ENCODE measurements at places on chromosomes 7 and 10.

- no peak for DNase-seq
Measured at GRCh38 chr7:54992871-54993475, 25.8 kb upstream of the EGFR start.

DNA sequence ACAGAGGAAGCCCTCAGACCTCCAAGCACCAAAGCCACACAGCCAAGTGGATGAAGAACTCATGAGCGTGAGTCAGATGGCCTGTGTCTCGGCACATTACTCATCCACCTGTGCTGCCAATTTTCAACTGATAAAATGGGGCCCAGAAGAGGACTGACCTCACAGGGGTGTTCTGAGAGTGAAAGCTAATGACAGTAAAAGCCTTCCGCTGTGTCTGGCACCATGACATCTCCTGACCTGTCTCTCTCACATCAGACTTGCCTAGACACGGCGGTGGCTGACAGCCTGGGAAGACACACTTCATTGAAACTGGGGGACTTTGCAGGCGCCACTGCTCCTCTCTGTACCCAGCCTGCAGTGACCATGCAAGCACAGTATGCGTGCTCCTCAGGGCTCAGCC, 8.3 kb upstream of the SLC18A3 start:
- DNase-seq, result no peak

GRCh38 chr10:86106616-86107015, 260.0 kb downstream of the GRID1 start:
- DNase-seq, result no peak

DNA sequence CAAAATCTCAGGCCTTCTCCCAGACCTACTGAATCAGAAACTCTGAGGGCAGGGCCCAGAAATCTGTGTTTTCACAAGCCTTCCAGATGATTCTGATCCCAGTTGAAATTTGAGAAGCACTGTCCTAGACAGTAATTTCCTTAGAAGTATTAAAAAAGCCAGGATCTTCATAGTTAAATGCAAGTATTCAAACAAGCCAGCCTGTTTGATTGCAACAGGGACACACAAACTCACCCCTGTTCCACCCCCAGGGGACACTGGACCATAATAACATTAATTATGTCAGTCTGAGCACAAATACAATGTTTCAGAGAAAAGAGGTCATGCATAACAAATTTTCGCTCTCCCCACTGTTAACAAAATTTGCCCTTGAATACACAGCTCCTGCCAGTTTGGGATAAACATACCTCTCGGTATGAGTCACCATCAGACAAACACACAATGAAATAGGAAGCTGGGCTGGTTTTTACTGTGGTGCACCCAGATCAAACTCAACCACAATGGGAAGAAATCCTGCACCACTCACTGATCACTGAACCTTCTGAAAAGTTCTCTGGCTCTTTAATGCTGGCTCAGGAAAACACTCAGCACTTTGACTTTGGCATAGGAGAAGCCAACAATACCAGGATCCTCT, 34.3 kb downstream of the ABLIM1 start:
- DNase-seq, result no peak

GRCh38 chr7:44263326-44264082, 61.9 kb downstream of the CAMK2B start:
- DNase-seq, result no peak

DNA sequence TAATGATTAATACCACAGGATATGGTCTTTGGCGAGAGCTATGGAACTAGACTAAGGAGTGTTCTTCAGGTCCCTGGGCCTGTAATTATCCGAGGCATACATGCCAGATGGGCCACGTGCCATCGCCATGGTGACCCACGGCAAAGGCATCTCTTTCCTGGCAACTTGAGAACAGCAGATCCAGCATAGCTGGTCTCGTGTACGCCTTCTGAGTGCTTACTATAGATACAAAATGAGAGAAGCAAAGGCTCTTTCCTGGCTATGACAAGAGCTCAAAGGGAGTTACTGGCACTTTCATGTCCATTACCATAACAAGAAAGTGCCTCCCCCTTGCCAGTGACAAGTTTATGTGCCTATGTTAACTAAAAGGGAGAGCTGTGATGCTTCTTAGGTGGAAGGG, 26.0 kb upstream of the GLI3 start:
- DNase-seq, result no peak

GRCh38 chr10:35554461-35555056, 50.6 kb upstream of the GJD4 start:
- no peak for DNase-seq

DNA sequence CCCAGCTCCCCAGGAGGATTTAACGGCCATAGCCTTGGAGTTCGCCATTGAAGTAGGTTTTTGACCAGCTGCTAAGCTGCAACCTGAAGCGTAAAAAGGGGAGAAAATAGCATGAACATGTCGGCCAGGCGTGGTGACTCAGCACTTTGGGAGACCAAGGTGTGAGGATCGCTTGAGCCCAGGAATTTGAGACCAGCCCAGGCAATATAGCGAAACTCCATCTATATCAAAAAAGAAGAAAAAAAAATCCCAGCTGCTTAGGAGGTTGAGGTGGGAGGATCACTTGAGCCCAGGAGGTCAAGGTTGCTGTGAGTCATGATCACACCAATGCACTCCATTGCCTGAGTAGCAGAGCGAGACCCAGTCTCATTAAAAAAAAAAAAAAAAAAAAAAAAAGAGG, 32.2 kb upstream of the MCU start:
- no peak for DNase-seq

DNA sequence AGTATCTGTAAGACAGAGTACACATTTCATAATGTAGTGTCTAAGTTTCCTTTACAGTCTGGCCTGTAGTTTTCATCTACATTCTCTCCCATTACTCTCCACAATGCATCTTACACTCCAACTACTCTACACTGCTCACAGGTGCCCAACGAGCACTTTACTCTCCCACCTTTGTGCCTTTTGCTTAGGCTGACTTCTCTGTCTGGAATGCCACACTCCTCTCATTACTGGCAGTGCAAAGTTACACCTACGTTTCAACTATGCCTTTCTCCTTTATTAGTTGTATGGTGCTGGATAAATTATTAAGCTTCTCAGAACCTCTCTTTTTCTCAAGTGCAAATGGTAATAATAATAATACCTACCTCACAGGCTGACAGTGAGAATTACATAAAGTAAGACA, 70.5 kb downstream of the RNLS start:
- DNase-seq, result no peak

- DNase-seq, result peak; percentile 63
Measured at GRCh38 chr7:83936056-83936708, 258.4 kb downstream of the SEMA3A start.

DNA sequence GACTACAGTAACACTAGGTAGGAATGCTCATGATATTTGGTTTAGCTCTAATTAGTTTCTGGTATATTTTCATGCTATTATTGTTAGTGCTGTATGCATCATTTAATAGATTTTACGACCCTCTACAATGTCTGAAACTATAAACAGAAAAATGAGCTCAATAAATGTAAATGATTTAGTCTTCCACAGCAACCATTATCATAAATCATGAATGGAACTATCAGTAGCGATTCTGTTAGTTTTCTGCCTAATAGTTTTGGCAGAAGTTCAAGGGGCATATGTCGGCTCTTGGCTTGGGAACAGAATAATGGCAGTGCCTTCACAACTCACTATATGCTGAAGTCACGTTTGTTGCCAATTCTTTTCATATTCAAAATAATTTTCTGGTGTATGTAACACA, 494.8 kb downstream of the PARD3 start:
- DNase-seq, result no peak

GRCh38 chr10:78255214-78255613, 221.6 kb downstream of the RPS24 start:
- no peak for DNase-seq

DNA sequence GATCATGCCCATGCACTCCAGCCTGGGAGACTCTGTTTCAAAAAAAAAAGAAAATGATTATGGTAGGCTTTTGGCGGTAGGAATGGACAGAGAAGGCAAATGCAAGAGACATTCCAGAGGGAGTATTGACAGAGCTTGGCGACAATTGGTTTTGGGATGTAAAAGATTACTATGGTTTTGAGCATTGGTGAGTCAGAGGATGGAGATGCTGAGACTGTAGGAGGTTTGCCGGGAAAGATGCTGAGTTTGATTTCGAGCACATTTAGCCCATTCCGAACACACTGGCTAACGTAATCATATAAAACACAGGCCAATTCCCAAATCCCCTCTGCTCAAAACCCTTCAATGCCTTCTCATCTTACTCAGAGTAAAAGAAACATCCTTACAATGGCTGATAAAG, 161.6 kb upstream of the MKLN1 start:
- no peak for DNase-seq

- no peak for DNase-seq
Measured at GRCh38 chr7:16846601-16847165, 35.1 kb downstream of the AGR3 start.

GRCh38 chr10:59857049-59857448, 49.3 kb downstream of the CCDC6 start:
- DNase-seq, result no peak

DNA sequence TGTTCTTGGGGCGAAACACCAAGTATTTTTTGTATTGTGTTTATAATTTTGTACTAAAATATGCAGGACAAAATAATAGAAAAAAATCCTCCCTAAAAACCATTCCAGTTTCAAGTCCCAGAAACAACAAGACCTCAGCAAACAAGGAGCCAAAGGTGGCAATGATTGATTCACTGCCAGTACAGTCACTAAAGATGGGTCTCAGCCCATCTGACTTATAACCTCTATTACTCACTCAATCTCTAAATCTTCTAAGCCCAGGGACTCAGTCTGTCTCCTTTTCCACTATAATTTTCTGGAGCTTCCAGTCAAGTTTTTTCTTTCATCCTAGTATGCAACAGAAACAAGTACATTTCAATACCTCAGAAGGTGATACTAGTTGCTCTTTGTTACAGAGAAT, 33.3 kb downstream of the SNX13 start:
- DNase-seq, result no peak

DNA sequence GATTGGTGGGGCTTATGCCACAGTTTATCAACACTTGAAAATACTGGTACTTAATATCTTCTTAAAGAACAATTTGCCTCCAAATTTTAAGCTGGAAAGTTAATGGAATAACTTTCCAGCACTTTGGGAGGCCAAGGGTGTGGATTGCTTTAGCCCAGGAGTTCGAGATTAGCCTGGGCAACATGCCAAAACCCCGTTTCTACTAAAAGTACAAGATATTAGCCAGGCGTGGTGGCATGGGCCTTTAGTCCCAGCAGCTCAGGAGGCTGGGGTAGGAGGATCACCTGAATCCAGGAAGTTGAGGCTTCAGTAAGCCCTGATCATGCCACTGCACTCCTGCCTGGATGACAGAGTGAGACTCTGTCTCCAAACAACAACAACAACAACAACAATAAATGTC, 56.0 kb downstream of the PRF1 start:
- no peak for DNase-seq
